Stimulated activated CD8-positive, alpha-beta memory T cell treated with anti-CD3 and anti-CD28 coated beads, Interleukin-4, amount 100 ng/mL, for 24 hours (primary cell): ENCODE measurements at places on chromosomes 5 and 9.

GRCh38 chr5:160171666-160172065 is 52.4 kb upstream of the PWWP2A start:
- no peak for DNase-seq

- no peak for DNase-seq
Observed at GRCh38 chr9:136686534-136686793, 793 bp downstream of the AGPAT2 start.

- DNase-seq = no peak
Observed at GRCh38 chr5:134851307-134851923, 5.6 kb downstream of the C5orf24 start.

DNA sequence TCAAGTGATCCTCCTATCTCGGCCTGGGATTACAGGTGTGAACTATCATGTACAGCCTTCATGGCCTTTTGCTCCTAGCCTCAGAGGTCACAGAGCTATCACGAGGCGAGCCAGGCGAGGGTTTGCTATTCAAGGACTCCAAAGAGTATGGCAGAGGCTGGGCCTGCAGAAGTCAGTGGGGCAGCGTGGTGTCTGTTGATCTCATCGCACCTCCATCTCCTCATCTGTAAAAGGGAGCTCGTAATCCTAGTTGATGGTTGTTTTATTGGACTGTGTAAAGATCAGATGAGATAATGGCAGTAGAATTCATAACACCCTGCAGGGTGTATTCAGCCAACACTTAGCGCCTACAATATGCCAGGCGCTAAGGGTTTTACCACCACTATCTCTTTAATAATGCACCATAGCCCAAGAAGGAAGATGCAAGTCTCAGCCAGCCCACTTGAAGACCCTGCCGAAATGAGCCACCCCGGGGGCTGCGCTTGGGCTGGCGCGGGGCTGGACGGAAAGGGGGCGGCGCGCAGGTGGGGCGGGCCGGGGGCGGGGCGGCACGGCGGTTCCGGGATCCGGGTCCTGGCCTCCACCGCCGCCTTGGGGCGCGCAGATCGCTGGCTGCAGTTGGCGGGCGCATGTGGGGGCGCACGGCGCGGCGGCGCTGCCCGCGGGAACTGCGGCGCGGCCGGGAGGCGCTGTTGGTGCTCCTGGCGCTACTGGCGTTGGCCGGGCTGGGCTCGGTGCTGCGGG is at the start of gene GALNT12:
GALNT12 (plus strand) TSS at position 601 of the 744 bp plus-strand sequence; CDS start at position 630, 29 bp downstream.
- peak; percentile 51 for DNase-seq

- DNase-seq = no peak
Observed at GRCh38 chr9:3490957-3491356, 34.8 kb downstream of the RFX3 start.

- no peak for DNase-seq
Observed at GRCh38 chr5:39826051-39826450, 401.3 kb upstream of the DAB2 start.

GRCh38 chr5:143551820-143552251 is 148.3 kb upstream of the NR3C1 start:
- DNase-seq = no peak

DNA sequence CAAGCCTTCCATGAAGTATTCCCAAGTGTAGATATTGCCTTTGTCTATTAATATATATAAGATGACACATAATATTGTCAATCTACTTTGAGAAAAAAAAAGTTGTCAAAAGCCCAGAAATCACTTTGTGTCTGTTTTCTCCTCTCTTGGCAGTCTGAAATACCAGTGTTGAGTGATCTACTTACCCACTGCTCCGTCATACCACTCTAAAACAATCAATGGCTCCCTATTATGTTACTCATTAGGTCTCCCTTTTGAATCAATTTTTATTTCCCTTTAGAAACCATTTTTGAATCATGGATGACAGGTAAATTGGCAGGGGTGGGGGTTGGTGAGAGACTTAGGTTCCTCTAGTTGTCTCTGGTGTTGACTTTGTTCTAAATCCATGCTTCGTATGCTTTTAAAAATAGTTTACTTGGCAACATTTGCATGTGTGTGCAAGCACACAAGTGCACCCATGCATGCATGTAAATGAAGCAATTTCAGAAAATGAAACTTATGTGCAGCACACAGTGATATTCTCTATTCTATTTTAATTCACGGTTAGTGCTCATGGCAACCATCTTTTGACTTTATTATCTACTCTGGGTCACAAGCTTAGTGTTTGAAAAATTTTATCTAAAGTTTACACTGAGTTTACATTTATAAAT is 378.9 kb downstream of the RAB3C start:
- no peak for DNase-seq

DNA sequence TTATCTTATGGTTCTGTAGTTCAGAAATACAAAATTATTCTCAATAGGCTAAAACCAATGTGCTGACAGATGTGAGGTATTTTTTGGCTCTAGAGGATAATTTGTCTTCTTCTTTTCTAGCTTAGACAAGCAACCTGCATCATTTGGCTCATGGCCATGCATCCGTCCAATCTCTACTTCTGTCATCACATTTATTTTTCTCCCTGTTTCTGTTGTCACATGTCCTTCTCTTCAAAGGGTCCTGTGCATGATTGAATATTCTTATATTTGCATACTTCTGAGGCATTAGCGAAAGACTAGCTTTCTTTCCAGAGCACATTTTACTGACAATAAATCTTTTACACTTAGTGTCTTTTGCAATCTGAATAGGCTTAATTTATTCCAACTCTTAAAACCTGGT is 564.7 kb downstream of the CDH10 start:
- no peak for DNase-seq

- no peak for DNase-seq
Observed at GRCh38 chr5:137264573-137264972, 234.6 kb downstream of the SPOCK1 start.

DNA sequence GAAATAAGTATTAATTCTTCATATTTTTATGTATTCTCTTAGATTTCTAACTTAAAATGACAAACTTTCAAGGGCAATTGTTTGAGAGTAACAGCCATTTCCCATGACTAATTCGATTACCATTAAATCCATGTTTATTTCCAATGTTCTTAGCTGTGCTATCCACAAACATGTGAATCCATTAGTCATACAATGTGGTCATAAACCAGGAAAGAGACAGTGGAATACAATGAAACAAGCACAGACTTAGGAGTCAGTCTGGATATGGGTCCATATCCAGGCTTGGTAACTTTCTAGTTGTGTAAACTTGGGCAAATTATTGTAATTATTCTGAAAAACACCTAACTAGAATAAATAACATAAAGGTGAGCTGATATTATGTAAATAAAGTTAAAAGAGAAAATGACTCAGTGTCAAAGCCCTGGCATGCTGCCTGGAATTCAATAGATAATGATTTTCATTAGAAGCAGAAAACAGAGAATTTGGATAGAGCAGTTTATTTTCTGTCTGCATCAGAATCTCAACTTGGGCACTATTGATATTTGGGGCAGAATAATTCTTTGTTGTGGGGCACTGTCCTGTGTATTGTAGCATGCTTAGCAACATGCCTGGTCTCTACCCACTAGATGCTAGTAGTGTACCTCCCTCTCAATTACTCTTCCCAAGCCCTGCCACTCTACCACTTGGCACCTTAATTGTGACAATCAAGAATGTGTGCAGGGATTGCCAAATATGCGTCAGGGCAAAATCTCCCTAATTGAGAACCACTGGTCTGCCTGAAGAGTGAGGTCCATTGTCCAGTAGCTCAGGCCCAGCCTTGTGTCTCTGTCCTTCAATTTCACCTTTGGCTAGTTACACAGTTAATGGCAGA is 44.7 kb upstream of the SLC27A6 start:
- no peak for DNase-seq

- DNase-seq = no peak
Observed at GRCh38 chr9:91451431-91452270, 28.0 kb upstream of the NFIL3 start.

DNA sequence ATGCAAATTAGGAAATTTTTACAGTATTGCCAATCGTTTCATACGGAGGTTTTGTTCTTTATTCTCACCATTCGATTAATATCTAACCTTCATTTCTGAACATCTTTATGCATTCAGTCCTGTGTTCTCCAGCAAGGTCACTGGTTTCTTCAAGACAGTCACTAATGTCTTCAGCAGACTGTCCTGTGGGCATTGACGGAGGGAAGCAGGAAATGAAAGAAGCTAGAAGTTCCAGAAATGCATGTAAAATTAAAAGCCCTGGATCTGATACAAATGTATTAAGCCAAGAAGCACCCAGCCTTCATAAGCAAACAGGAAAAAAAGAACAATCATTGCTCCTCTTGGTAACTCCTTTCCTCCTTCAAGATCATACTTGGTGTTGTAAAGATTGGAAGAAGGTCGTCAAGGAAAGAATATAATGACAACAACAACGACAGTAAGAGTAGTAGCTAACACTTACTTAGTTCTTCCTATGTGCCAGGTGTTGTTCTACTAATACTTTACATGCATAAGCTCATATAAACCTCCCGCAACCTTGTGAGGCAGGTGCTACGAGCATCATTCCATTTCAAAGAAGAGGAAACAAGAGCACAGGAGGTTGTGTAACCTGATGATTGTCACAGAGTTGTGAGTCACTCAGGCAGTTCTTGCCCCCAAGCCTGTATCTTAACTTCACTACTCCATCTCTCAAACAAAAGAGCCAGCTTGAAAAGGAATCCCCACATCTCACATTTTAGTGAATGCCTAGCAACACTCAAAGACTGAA is 59.9 kb upstream of the CER1 start:
- DNase-seq = no peak

DNA sequence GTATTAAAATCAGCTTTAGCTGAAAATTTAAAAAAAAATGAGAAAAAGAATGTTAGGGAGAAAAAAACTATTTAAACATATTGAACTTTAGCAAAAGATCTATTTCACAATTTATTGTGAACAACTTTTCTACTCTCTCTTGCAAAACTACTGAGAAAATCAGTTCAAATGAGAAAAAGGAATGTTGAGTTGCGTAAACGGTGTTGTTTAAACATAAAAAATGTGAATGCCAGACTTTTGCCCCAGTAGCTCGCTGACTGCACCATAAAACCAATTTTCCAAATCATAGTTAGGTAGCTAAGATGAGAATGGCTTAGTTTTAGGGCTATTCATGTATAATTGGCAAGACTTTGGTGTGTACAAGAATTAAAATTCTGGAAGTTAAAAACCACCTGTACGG is 13.4 kb upstream of the RAD23B start:
- DNase-seq = no peak

DNA sequence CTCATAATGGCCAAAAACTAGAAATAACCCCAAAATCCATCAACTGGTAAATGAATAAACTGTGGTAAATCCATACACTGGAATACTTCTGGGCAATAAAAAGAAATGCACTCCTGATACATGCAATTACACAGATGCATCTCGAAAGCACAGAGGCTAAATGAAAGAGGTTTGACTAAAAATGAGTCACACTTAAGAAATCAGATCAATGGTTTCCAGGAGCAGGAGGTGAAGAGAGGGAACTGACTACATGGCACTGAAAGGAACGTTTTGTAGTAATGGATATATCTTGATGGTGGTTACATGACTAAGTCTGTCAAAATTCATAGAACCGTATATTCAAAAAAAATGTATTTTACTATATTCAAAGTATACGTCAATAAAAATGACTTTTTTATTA is 42.4 kb downstream of the STRBP start:
- DNase-seq = no peak

DNA sequence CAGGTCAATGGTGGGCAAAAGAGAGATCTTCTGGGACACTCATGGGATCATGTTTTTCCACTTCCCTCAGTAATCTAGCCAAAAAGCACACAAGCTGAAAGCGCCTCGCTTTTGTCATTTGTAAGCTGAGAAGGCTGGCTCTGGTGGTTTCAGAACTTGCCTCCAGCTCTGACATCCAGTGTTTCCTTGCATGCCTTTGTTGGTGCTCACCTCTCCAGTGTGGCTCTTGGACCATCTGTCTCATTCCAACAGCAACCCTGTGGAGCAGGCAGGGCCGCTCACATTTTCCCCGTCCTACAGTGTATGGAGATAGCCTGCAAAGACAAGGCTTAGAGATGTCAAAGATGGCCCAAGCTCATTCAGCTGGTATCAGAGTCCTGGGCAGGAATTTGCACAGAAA is 160.8 kb upstream of the KLF4 start:
- DNase-seq = no peak

DNA sequence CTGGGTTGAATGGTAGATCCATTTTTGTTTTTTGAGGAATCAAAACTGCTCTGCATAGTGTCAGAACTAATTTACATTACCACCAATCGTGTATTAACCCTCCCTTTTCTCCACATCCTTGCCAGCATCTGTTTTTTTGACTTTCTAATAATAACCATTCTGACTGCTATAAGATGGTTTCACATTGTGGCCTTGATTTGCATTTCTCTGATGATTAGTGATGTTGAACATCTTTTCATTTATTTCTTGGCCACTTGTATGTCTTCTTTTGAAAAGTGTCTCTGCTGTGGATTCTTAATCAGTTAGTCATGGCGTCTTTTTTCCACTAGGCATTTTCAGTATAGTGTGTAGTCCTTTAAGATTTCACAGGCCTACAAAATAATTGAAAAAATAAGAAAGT is 2144.3 kb upstream of the C9orf72 start:
- DNase-seq = no peak

- DNase-seq = no peak
Observed at GRCh38 chr5:115895821-115896220, 54.1 kb downstream of the AP3S1 start.

GRCh38 chr9:133811471-133811870 is 73.3 kb upstream of the SARDH start:
- DNase-seq = no peak

DNA sequence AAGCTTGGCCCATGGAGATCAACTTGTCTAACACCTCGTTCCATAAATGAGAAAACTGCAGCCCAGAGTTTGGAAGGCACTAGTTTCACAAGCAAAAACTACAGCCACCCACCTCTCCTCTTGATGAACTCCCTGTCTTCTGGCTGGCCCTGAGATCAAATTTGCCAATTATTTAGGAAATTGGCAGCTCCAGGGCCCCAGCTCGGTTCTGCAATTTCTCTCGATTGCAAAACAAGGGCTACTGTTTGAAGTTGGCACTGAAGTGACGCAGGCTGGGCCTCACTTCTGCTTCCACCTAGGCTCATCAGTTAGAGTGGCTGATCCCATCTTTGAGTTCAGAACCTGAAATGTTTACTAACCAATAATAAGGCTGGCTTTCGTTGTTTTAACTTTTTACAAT is 3.7 kb upstream of the GPX3 start:
- no peak for DNase-seq

DNA sequence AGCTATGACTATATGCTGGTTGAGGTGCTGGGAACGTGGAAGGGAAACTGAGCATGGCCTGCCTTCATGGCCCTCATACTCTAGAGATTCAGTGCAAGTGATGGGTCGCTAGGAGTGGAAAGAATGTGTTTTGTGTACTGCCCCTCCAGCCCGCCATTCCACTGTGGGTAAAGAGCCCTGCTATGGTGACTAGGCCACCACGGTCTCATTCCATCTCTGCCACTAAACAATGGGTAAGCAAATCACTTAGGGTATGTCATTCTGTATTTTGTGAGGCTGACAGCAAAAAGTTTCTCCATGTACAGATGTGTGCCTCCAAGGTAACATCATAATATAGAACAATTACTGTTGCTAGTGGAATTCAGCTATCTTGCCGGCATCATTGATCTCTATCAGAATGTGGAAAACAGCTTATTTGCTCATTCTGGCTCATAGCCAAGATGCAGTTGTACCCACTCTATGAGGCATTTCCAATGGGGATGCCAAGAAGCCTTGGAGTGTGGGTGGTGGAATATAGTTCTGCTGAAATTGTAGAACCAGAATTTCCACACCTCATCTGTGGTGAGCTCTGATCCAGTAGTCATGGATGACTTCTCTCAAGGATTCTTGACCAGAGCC is 12.5 kb downstream of the SMARCA2 start:
- no peak for DNase-seq

GRCh38 chr5:93307557-93307956 is 273.5 kb downstream of the NR2F1-AS1 start:
- no peak for DNase-seq

- no peak for DNase-seq
Observed at GRCh38 chr5:1285883-1286291, 9.0 kb downstream of the TERT start.
